ENCODE measurements at places on chromosomes 6 and 20.

- no peak for DNase-seq
Measured at GRCh38 chr6:6074190-6074589, 67.5 kb upstream of the NRN1 start.

GRCh38 chr20:46119028-46119546 is 973 bp downstream of the CD40 start:
- no peak for DNase-seq

DNA sequence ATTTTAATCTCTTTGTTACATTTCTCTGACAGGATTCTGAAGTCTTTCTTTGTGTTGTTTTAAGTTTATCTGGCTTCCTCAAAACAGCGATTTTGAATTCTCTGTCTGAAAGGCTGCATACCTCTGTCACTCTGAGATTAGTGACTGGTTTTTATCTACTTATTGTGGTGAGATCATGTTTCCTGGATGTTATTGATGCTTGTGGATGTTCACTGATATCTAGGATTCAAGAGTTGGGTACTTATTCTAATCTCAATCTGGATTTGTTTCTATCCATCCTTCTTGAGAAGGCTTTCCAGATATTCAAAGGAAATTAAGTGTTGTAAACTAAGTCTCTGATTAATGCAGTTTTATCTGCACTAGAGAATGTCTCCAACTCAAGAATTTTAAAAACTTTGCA is 1076.1 kb upstream of the ADGRB3 start:
- no peak for DNase-seq

DNA sequence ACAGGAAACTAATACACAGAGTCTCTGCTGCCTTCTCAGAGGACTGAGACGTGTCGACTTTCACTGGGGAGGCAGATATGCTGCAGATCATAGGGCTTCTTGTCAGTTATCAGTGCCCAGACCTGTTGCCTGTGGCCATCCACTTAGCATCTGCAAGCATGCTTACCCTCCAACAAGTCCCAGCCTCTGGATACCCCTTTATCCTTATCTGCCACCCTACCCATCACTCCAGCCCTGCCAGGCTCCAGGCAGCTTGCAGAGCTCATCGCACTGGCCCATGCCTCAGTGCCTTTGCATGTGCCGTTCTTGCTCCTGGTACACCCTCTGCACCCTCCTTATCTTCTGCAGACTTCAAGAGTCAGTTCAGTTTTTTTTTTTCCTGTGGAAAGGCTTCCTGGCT is 119.2 kb downstream of the TOX2 start:
- DNase-seq, result no peak

GRCh38 chr6:97668716-97669115 is 385.7 kb upstream of the MMS22L start:
- no peak for DNase-seq

- no peak for DNase-seq
Measured at GRCh38 chr20:31496761-31497295, 17.4 kb upstream of the HM13 start.

DNA sequence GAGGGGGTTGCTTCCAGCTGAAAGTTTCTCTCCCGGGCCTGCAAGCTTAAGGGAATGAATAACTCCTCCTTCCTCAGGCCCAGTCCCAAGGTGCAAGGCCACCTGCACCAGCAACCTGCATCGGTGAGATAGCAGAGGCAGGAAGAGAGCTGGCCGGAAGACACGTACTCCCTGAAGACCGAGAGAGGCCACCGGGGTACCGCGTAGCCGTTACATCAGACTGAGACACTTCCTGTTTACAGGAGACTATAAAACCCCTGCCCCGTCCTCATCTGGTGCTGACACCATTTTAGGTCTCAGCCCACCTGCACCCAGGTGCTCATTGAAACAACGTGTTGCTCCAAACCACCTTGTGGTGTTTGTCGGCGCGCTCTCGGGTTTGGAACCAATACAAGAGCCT is 60.5 kb upstream of the PRND start:
- no peak for DNase-seq

GRCh38 chr20:56004007-56004406 is 1.3 kb downstream of the CBLN4 start:
- no peak for DNase-seq

- DNase-seq, result no peak
Measured at GRCh38 chr20:34956041-34956458, 382 bp downstream of the MYH7B start.

GRCh38 chr6:80647156-80647555 is 540.7 kb downstream of the BCKDHB start:
- no peak for DNase-seq

- DNase-seq, result no peak
Measured at GRCh38 chr6:37480951-37481534, 18.6 kb downstream of the CCDC167 start.

DNA sequence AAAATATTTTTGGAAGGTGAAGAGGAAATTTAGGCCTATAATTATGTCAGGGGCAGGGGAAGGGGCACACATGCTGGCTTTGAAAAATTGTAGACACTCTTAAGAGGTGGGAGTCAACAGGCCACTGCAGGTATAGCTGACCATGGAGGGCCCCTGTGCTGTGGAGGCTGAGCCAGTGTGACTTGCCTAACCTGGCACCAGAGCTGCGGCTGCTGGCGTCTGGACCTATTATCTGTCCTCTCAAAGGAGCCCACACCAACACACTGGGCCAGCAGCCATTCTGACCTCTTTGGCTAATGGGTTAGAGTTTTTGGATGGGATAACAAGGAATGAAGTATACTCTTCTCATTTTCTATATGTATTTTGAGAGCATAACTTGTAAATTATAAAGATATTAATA is 4.5 kb downstream of the GID8 start:
- DNase-seq, result no peak

GRCh38 chr20:48999890-49000870 is 45.9 kb upstream of the CSE1L start:
- no peak for DNase-seq

GRCh38 chr6:32645047-32645703 is 8.0 kb downstream of the HLA-DQA1 start:
- no peak for DNase-seq

DNA sequence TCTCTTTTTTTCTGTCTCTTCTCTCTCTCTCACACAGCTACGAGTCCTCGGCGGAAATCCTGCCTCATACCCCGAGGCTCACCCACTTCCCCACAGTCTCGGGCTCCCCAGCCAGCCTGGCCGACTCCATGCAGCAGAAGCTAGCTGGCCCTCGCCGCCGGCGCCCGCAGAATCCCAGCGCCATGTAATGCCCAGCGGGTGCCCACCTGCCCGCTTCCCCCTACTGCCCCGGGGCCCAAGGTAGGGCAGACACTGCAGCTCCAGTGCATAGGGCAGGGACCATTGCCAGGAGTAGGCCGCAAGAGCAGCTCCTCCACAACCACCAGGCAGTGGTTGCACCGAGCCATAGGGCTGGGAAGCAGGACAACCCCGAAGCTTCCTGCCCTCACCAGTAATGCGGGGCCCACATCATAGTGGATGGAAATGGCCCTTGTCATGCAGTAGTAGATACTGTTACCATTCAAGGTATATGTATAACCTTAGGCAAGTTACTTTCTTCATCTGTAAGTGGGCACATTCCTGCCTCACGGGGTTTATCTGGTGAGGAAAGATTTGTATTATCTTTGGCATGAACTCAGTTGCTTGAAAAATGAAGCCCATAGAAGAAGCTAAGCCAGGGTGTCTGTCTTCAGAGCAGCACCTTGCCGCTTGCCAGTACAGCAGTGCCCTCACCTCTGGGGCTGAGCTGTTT is 36.9 kb upstream of the ID1 start:
- DNase-seq, result no peak

GRCh38 chr6:89642956-89643355 is 4.4 kb upstream of the LYRM2 start:
- DNase-seq, result no peak

- no peak for DNase-seq
Measured at GRCh38 chr20:56685879-56686278, 56.8 kb downstream of the TFAP2C start.

GRCh38 chr6:43009124-43009523 is 4.6 kb downstream of the MEA1 start:
- no peak for DNase-seq

DNA sequence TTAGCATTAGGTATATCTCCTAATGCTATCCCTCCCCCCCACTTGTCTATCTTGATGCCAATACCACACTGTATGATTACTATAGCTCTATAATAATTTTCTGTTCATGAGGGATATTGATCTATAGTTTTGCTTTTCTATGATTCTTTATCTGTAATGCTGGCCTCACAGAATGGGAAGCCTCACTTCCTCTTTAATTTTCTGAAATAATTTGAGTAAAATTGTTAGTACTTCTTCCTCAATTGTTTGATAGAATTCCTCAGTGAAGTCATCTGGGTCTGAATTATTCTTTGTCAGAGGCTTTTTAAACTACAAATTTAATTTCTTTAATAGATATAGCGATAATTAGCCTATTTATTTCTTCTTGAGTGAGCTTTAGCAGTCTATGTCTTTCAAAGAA is 31.2 kb downstream of the SIRPD start:
- DNase-seq, result no peak

Data from A549 (cell line).